Stimulated activated CD4-positive, alpha-beta T cell treated with anti-CD3 and anti-CD28 coated beads, TNF-alpha, amount 100 ng/mL, for 24 hours (primary cell): ENCODE measurements at places on chromosomes 3 and 15.

GRCh38 chr3:8668216-8668615 lies 23.6 kb upstream of the SSUH2 start:
- DNase-seq: no peak

GRCh38 chr3:2094941-2095340 lies 3.7 kb upstream of the CNTN4 start:
- no peak for DNase-seq

DNA sequence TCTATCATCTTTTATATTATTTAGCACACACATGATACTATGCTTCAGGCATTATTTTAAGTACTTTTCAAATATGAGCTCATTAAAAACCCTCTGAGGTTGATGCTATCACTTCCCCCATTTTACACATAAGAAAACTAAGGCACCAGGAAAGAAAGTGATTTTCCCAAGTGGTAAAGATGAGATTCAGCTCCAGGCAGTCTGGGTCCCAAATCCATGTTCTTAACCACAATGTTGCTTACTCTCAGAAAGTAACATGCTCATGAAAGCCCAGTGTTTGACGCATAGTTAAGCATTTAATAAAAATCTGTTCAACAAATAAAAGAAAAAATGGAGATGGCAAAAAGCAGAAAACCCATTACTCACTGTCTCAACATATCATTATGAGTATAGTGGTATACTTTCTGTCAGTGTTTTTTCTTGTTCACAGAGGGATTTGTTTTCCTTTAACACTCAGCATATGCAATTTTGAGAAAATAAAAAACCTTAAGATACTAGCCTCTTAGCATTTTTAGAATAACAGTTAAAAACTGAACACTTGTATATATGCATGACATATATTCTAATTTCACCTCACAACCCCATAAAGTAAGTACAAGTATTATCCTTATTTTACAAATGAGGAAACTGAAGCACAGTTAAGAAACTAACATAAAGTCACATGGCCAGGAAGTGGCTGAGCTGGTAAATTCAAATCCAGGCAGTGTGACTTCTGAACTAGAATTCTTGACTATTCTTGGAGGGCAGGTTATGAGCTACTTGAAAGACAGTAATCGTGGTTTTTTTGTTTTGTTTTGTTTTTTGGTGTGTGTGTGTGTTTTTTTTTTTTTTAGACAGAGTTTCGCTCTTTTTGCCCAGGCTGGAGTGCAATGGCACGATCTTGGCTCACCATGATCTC lies 10.4 kb downstream of the PEAK1 start:
- DNase-seq: no peak

- no peak for DNase-seq
Observed at GRCh38 chr3:55466526-55466925, 20.6 kb downstream of the WNT5A start.

DNA sequence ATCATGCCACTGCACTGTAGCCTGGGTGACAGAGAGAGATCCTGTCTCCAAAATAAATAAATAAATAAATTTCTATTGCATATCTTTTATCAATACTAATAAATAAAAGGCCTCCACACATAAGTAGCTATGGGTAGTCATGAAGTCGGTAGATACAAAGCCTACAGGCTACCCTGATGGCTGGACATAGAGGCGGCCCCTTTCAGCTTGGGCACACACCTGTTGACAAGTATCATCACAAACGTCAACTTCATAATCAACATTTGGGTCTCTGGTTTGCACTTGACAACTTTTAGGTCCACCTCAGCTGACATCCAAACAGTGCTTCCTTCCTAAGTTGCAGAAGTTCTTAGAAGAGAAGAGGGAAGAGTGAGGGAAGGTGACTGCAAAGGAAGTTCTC lies 53.4 kb downstream of the ITGA11 start:
- no peak for DNase-seq

GRCh38 chr3:125443923-125444322 lies 68.8 kb upstream of the ZNF148 start:
- no peak for DNase-seq

DNA sequence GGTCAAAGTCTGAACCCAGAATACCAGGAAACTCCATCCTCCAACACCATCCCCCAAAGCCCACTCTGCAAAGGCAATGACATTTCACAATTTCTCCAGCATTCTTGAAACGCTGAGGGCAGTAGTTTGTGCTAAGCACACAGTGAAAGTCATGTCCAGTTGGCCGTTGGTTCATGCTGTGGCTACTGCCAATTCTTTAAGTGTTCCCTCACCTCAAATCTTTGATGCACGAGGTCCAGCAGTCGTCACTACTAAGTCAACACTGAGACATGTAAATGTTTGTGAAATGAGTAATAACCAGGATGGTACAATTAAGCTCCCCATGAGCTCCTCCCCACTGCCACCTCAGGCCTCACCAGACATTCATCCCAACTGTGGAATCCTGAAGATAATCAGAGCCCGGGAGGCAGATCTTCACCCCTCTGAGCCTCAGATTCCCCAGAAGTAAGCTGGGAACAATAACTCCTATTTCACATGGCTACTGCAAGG lies 7.0 kb downstream of the SUCLG2 start:
- DNase-seq: no peak

- no peak for DNase-seq
Observed at GRCh38 chr3:9026320-9027045, 63.2 kb upstream of the RAD18 start.

- peak; percentile 62 for DNase-seq
Observed at GRCh38 chr15:44712346-44713005, 1.2 kb downstream of the B2M start.

DNA sequence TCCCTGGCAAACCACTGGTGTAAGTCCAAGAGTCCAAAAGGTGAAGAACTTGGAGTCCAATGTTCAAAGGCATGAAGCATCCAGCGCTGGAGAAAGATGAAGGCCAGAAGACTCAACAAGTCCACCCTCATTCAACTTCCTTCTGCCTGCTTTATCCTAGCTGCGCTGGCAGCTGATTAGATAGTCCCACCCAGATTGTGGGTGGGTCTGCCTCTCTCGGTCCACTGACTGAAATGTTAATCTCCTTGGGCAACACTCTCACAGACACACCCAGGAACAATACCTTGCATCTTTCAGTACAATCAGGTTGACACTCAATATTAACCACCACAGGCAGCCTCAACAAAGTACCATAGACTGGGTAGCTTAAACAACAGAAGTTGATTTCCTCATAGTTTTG lies 245.9 kb upstream of the IGF1R start:
- DNase-seq: no peak

DNA sequence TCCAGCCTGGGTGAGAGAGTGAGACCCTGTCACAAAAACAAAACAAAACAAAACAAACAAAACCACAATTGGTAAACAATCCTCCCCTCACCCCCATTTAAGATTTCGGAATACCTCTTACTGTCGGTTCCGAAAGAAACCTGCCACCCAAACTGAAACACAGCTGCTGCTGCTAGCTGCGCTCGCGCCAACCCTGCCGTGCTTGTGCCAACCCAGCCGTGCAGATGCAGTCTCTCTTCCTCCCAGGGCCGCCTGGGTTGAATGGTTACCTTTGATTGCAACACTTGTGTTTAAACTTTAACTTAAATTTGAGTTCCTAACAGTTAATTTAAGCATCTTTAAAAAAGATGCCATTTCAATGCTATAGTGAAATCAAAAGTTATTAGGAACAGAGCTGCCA lies 28.5 kb upstream of the SPTBN5 start:
- DNase-seq: no peak

DNA sequence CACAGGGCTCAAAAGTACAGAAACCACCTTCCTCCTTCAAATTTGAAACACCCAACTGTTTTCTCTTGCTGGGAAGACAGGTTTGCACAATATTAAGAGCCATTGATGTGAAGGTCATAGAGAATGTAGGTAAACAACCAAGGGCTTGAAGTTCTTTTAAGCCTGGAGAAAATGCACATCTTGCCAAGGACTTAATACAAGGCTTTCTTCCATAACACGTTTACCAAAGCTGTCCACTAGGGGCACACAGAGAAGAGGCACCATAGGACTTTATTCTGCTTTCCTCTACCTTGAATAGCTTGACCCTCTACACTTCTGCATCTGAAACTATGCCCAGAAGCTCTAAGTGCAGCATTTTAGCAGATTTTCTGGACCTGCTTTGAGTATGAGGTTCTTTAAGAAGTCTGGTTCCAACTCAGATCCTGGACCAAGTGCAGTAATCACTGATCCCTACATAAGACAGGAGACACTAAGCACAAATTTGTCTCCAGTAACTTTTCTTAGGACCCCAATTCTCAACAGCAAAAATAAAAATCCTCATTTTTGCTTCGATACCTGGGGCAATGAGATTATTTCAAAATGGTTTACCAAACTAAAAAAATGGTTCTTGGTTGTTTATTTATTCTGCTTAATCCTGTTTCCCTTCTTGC lies 138.0 kb downstream of the FBN1 start:
- no peak for DNase-seq

DNA sequence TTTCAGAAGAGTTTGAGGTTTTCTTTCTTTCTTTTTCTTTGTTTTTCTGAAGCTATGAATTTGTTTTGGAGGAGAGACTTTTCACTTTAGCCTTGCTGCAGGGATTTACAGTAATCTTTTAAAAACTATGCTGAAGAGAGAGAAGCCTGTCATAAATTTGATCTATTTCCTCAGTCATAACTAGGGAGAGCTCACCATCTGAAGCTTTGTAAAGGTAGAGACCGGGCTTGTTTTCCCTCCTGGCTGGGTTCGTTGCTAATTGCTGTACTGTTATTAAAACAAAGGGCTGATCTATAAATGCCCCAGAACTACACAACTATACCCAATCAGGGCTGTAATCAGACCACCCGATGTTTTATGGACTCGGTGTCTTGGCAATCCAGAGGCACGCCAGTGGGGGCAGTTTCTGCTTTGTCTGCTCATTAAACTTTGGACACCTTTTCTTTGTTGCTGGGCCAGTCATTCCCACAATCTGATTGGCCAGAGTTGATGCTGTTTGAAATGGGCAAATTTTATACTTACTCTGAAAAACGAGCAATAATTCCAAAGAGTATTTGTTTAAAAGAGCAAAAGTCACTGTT lies 164.3 kb downstream of the CACNA1D start:
- DNase-seq: no peak

DNA sequence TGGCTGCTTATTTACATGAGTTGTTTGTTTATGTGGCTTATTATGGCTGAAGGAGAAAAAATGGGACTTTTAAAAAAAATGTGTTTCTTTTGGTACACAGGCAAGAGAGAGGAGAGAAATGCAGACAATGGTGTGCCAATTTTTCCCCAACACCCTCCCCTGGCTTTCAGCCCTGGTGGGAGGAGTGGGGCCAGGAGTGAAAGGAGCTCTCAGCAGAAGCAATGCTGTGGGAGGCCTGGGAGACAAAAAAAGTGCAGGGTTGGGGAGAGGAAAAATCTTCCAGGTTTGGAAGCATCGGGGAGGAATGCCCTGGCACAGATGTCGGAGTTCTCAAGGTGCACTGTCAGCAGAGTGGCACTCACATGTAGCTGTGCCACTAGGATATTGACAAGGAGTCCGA lies 117.7 kb upstream of the FOXB1 start:
- no peak for DNase-seq

- no peak for DNase-seq
Observed at GRCh38 chr3:18838758-18839157, 309.6 kb upstream of the KCNH8 start.

- DNase-seq: no peak
Observed at GRCh38 chr3:140914384-140914945, 27.2 kb upstream of the SLC25A36 start.

DNA sequence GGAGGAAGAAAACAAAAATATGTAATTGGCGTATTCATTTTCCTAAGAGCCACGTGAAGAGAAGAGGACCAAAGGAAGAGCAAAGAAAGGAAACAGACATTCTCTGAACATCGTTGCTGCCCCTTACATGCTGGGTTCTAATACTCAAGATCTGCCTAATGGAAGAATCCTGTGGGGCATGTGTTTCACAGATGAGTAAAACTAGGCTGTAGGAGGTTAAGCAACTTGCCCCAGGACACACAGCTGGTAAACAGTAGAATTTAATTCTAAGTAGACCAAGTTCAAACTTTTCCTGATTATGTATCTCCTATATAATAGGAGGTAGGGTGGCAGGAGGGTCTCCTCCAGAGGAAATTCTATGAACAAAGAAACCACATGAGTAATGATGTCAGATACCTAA lies 106.1 kb upstream of the TNFAIP8L3 start:
- no peak for DNase-seq

DNA sequence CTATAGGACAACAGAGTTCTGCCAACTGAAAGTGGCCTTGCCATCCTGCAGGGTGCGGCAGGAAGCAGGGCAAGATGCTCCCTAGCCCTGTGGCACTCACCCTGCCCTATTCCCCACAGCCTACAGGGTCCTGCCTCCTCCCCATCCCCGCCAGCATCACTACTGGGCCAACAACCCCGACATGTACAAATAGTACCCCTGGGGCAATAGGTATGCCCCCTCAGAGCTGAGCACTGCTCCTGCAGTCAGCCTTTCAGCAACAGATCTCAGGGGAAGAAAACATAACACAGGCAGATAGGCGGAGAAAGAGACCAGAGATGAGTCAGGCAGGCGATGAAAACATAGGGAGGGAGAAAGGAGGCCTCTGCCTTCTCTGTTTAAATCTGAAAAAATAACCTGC lies 74.7 kb downstream of the XXYLT1 start:
- DNase-seq: no peak

DNA sequence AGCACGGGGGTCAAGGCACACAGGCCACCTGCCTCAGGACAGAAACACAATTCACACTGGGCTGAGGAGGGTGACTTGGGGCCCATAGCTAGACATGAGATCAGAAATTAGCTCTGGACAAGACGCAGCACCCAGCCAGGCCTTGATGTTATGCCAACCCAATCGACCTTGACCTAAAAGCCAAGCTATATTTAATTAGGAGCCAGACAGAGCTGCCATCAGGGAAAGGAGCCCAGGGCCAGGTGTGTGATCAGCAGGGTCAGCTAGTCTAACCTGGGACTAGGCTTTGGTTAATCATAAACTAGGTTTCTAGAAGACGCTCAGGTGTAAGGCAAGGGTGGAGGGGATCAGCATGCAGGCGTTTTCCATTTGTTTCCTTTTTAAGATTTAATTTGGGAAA lies 23.9 kb upstream of the SLC25A36 start:
- DNase-seq: no peak
